ENCODE measurements at places on chromosomes 1 and 21.

GRCh38 chr1:6048179-6048867 lies 2.6 kb downstream of the KCNAB2 start:
- no peak for DNase-seq

- DNase-seq: peak; percentile 55
Observed at GRCh38 chr1:231695439-231696255, 69.1 kb downstream of the DISC1 start.

DNA sequence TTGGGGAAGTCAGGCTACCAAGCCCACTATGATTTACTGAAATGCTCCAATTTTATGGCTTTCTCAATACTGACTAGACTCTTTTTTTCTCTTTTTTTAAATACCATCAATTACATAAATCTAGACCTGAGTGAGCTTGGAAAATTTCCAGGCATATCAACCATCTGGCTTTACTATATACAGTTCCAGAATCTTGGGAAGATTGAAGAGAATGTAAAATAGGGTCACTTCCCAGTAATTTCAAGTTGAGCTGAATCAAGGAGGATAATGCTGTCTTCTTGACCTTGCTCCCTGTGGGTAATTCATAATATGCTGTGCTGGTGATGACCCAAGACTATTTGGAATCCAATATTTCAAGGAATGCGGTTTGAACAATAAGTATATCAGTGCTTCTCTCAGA lies 108.1 kb downstream of the MAP3K21 start:
- DNase-seq: no peak

- no peak for DNase-seq
Observed at GRCh38 chr1:62712336-62713243, 24.4 kb upstream of the DOCK7 start.

GRCh38 chr1:203805689-203806088 lies 10.3 kb downstream of the ZBED6 start:
- DNase-seq: no peak

DNA sequence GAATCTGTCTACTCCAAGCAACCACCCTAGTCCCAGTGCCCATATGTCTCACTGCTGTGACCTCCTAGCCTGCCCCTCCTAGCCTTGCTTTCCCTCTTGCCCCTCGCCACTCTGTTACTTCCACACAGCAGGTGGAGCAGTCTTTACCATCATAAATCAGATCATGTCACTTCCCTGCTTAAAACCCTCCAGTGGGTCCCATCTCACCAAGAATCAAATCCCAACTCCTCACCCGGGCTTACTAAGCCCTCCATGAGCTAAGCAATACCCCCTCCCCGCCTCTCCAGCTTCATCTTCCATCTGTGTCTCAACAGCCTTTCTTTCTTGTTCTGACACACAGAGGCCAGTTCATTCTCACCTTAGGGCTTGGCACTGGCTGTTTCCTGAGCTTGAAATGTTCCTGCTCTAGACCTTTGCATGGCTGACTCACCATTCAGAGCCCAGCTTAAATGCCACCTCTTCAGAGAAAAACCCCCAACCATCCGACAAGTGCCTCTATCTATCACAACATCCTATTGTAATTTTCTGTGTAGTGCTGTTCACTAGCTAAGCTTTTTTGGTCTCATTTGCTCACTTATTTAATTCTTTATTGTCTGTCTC lies 22.3 kb downstream of the KNCN start:
- DNase-seq: no peak

DNA sequence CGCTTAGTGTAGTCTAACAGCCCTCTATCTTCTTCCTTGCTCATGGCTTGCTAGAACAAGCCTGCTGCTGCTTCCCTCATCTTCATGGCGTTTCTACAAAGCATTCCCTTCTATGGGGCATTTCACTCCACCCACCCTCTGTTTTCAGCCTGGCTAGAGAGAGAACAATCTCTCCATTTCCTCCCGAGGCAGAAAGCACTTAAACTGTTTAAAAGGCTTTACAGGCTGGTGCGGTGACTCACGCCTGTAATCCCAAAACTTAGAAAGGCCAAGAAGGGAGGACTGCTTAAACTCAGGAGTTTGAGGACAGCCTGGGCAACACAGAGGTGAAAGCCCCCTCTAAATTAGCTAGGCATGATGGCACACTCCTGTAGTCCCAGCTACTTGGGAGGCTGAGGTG lies 17.8 kb downstream of the ORC1 start:
- no peak for DNase-seq

GRCh38 chr1:8090241-8090702 lies 64.2 kb upstream of the ERRFI1 start:
- DNase-seq: no peak

- DNase-seq: no peak
Observed at GRCh38 chr1:88742531-88742930, 58.5 kb downstream of the PKN2 start.

- no peak for DNase-seq
Observed at GRCh38 chr1:172764378-172764777, 105.5 kb downstream of the FASLG start.

DNA sequence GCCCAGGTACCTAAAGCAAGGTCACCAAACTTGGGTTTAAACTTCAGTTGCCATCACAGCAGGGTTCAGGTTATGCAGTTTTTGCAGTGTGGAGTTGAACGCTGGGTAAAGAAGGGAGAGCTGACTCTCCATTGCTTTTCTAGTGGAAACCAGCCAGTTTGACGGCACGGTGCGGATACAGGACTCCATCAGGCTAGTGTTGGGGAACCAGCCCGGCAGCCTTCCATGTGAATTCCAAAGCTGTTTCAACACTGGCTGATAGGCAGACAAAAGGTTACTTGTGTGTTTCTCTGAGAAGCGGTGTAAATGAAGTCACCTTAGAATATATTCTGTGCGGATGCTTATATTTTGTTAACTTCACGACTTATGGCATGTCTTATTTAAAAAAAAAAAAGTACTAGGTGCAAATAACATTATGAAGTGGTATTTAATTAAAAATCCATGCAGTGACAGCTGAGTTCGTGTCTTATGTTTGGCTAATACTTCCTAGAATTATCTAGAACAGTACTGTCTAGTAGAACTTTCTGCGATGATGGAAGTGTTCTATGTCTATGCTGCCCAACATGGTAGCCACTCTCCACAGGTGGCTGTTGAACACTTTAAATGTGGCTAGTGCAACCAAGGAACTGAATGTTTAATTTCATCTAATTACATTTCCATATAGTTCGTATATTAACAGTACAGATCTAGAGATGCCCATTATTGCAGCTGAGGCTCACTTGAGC lies 29.9 kb upstream of the RCAN3 start:
- no peak for DNase-seq

DNA sequence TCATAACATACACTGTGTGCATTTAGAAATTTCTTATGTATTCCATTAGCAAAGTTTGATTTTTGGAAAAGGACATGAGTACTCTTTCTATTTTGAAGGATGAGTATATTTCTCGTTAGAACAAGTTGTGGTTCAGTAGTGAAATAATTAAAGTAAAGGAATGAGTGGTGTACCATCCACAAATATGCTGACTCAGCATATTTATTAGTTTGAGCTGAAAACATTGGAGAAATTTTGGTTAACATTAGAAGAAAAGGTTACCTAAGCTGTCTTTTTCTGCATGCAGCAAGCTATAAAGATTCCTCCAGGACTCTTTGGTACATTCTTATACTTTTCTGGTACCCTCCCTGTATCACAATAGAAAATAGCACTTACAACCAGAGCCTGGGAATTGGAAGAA lies 5.7 kb upstream of the OR2L5 start:
- DNase-seq: no peak

GRCh38 chr1:113405573-113405972 lies 15.3 kb downstream of the MAGI3 start:
- DNase-seq: no peak

DNA sequence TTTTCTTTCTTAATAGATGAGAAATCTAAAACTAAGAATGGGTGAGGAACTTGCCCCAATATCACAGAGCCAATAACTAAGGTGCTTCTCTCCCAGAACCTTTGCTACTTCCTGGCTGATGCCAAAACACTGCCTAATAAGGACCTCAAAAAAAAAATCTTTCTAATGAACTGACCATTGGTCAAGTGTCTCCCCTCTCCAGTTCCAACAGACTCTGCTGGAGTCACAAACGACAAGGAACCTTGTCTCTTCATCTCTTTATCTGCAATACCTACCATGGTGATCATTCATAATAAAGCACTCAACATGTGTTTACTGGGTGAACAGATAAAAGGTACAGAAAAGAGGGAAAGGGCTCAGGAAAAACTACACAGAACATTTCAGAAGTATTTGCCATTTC lies 197.4 kb downstream of the LTN1 start:
- DNase-seq: no peak

GRCh38 chr1:171127501-171127900 lies 36.8 kb downstream of the FMO3 start:
- DNase-seq: no peak

- DNase-seq: no peak
Observed at GRCh38 chr1:150127868-150128267, 21.8 kb upstream of the PLEKHO1 start.

GRCh38 chr1:240464099-240464498 lies 147.9 kb downstream of the GREM2 start:
- no peak for DNase-seq

DNA sequence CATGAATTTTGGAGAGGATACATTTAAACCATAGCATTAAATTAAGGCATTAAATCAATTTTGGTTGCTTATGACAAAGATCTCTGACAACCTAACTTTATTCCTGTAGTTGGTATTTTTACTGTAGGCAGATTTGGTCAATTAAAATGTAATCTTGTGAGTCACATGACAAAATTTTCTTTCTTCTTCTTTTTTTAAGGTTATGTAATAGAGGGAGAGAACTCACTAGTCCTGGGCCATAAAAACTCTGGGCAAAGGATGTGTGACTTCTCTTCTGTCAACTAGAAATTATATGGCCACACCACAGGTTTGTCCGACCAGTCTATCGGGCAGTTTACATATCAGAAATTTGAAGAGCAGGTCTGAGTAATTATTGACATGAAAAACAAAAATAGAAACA lies 181.4 kb downstream of the RYR2 start:
- no peak for DNase-seq

DNA sequence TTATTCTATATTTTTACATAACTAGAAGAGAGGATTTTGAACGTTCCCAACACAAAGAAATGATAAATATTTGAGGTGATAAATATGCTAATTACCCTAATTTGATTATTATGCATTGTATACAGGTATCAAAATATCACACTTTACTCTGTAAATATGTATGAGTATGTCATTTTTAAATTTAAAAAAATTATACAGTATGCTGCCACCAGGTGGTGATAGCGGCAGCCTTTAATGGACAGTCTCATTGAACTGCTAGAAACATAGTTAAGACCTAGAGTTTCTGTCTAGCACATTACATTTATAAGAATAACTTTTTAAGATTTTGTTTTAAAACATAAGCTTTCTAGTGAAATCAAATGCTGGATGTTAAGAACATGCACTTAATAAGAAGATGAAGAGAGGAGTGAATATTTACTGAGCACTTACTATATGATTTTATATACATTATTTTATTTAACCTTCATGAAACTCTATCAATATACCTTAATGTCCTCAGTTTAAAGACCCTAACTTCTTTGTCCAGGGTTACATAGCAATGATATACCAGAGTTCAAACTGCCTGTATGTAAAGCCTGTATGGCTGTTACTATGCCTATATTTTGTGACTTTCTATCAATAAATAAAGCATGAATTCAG lies 207.1 kb downstream of the NUF2 start:
- no peak for DNase-seq

- no peak for DNase-seq
Observed at GRCh38 chr1:159084867-159085266, 8.3 kb upstream of the AIM2 start.

DNA sequence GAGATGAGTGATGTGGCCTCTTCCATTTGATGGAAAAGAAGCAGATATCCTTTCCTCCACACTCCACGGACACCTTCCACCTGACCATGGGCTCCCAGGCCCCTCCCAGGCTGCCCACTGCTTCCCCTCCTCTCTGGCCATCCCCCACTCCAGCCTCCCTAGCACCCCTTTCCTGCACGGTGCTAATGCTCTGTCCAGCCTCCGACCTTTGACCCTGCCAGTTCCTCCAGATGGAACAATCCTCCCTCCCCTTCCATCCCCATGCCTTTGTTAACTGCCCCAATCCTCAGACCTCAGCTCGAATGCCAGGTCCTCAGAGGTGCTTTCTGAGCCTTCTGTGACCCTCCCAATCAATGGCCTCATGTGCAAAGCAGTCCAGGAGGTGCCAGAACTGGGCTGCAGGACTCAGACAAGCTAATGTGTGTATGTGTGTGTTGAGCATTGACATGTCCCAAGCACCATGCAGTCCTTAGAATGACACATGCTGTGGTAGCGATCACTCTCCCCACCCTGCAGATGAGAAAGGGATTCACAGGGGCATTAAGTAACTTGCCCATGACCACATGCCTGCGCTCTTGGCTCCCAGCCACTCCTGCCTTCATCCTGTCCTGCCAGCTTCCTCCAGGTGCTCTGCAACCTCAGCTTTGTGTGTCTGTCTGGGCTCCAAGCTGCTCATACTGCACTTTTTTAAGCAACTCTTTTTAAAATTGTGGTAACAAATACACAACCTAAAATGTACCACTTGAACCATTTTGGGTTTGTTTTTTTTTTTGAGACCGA lies 63.5 kb upstream of the EDN2 start:
- no peak for DNase-seq

DNA sequence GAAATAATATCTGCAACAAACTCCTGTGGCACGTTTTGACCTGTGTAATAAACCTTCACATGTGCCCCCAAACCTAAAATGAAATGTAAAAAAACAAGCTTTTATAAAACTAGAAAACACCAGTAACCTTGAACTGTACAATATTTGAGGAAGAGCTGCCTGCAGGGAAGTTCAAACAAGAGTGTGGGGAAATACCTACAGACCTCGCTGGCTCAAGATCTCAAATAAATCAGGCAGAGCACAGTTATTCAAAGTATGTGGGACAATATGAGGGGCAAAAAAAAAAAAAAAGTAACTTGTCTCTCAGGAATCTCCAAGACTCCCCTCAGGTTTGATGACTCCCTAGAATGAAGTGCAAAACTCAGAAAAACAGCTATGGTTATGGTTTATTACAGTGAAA lies 37.9 kb upstream of the PPIH start:
- no peak for DNase-seq

Data from dorsolateral prefrontal cortex (tissue), 122 donors.